ENCODE measurements at places on chromosomes 2 and 18. TPM values are rescaled to one million over a fixed set of nuclear protein-coding genes. Genes with fewer than 3 reads are reported as not detected.

- no peak for DNase-seq
Observed at GRCh38 chr2:174482854-174483253, 4.0 kb downstream of the GPR155 start.

DNA sequence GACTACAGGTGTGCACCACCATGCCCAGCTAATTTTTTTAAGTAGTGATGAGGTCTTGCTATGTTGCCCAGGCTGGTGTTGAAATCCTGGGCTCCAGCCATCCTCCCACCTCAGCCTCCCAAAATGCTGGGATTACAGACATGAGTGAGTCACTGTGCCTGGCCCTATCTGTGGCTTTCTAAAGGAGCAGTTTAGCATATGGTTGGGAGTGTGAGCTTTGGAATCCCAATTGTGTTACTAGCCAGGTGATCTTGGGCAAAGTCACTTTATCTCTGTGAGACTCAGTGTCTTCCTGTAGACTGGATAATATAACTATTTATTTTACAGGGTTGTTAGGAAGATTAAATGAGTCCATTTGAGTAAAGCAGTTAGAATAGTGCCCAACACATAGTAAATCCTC, 19.8 kb upstream of the SMAD4 start:
- no peak for DNase-seq

DNA sequence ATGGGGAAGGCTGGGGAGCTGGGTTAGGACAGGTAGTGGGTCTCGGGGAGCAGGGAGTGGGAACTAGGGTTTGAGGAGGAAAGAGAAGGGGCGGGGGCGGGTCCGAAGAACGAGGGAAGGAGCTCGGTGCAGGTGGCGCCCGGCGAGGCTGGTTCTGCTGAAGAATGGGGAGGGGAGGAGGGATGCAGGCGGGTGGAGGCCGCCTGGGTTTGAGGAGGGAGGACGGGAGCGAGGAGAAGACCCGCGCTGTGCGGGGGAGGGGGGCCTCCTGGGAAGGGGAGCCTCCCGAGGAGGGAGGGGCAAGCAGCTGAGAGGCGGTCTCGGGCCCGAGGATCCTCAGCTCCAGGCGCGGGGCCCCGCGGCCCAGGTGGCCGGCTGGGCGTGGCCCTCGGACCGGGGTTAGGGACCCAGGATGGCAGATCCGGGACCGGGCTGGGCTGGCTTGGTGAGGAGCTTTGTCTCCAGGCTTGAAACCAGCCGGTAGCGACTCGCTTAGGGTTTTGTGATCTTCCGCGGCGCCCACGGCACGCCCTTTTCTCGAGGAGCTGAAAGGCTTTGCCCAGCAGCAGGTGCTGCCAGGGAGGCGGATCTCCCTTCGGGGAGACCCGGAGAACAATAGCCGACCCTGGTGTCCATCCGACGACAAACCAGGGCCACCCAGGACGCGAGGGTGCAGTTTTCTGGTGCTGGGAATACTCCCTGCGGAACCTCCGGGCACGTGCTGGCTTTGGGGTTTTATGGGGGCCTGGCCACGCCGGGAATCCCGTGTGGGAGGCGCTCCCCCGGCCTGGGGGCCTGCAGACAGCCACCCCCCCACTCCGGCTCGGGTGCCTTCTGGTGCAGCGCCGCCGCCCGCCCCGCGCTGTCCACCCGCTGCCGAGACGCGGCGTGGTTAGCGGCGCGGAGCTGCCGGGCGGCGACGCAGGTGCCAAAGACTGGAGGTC, 1.4 kb downstream of the DPYSL5 start:
- DNase-seq = no peak

GRCh38 chr18:12296087-12296403, 12.0 kb upstream of the TUBB6 start:
- DNase-seq = no peak

DNA sequence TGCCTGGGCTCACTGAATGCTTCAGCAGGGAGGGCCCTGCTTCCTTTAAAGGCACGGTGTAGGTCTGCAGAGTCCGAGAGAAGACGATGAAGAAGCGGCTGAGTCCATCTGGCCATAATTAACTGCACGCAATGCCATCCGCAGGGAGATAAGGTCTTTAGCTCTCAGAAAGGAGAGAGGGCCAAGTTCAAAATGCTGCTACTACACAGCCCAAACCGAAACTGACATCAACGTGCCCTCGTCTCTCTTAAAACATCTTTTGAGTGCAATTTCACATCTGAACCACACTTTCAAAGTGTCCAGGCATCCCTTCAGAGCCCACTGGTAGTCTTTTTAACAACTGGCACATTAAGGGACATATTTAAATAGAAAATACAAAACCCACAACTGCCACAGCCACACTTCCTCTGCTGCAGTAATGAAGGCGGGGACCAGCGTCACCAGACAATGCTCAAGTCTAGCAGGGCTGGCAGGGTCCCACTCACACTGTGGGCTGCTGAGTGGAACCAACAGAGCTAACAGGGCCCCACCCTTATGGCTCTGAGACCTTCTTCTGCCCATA, 35.8 kb downstream of the ST3GAL5 start:
- no peak for DNase-seq

- no peak for DNase-seq
Observed at GRCh38 chr2:85277416-85278158, 50.2 kb downstream of the TGOLN2 start.

GRCh38 chr2:128664499-128664971, 345.9 kb upstream of the HS6ST1 start:
- DNase-seq = no peak

- DNase-seq = no peak
Observed at GRCh38 chr2:196046123-196046917, 22.3 kb downstream of the DNAH7 start.

- no peak for DNase-seq
Observed at GRCh38 chr18:58267493-58267892, 223.5 kb downstream of the NEDD4L start.

DNA sequence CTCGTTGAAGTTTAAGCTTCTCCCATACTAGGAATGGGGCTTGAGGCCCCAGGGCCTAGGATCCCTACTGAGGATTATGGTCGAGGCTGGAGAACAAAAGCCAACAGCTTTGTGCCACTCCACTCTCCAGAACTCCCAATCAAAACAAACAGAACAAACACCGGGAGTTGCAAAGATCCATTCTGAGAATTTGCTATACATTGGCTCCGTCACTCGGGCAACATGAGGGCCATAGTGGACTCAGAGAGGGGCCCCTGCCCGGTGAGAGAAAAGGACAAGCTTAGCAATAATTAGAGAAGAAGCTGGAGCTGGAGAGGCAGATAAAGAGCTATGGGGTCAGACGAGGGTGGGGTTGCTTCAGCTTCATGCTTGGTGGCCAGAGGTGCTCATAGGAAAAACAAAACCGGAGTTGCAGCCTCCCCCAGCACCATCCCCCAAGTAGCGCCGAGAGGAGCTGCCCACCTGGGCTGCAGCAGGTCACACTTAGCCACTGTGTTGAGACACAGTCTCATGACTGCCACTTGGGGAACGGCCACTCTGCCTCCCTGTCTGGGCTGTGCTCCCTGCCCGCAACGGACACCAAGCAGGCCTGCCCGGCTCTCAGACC, 142.3 kb upstream of the HAAO start:
- DNase-seq = no peak

The UGT1A1 gene
- total RNA-seq = not detected

The SERPINB7 gene
- not detected for total RNA-seq

The ZFAND2B gene
- 16.6 TPM for total RNA-seq

The ERFE gene
- total RNA-seq = 2.5 TPM

The IGFBP2 gene
- 322 TPM for total RNA-seq

The C2orf78 gene
- total RNA-seq = 0.39 TPM
